ENCODE measurements at places on chromosomes 2 and 18. TPM values are rescaled to one million over a fixed set of nuclear protein-coding genes. Genes with fewer than 3 reads are reported as not detected.
A peak's percentile ranks its signal among the peaks of the same experiment; 100 is the strongest.

GRCh38 chr2:222448748-222449181, 24.4 kb downstream of the SGPP2 start:
- DNase-seq: no peak

GRCh38 chr2:25557179-25558036, 116.0 kb downstream of the DTNB start:
- DNase-seq: no peak

ZNF385B gene
- total RNA-seq: not detected

PLEKHM3 gene
- 3.4 TPM for total RNA-seq

GRCh38 chr2:12131975-12132374, 385.5 kb downstream of the LPIN1 start:
- no peak for DNase-seq

GRCh38 chr2:43230351-43230885, 4.0 kb upstream of the ZFP36L2 start:
- no peak for DNase-seq

DNA sequence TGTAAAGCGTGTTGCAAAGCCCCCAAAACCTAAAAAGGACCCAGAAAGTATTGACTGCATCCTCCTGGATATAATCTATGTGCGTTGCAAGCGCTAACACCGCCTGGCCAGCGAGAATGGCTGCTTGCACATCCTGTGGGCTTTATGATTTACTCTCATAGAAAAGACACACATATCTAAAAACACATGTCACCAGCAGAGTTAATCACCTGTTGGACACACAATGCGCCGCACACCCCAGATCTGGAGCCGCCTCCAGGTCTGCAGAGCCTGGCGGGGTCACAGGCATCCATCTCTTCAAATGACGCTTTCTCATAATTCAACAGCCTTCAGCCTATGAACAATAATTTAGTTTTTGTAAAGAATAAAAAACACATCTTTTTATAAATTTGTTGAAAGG, 186.5 kb downstream of the RTP5 start:
- no peak for DNase-seq

DNA sequence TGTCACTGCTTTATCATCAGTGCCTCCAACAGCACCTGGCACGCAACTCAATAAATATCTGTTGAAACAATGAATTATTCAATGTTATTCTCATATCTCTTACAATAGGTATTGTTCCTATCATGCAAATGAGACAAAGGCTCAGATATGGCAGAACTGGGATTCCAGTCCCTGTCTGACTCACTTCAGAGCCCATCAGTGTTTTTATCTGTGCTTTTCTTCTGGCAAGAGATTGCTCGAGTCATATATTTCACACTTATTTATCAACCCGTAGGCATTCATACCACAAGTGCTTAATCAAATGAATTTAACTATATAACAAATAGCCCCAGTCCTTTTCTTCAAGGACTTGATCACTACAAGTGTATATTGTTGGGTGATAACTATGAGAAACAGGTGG, 76.4 kb upstream of the TSPYL6 start:
- DNase-seq: no peak

GRCh38 chr2:219440388-219441256, 6.0 kb downstream of the SPEG start:
- no peak for DNase-seq

DNA sequence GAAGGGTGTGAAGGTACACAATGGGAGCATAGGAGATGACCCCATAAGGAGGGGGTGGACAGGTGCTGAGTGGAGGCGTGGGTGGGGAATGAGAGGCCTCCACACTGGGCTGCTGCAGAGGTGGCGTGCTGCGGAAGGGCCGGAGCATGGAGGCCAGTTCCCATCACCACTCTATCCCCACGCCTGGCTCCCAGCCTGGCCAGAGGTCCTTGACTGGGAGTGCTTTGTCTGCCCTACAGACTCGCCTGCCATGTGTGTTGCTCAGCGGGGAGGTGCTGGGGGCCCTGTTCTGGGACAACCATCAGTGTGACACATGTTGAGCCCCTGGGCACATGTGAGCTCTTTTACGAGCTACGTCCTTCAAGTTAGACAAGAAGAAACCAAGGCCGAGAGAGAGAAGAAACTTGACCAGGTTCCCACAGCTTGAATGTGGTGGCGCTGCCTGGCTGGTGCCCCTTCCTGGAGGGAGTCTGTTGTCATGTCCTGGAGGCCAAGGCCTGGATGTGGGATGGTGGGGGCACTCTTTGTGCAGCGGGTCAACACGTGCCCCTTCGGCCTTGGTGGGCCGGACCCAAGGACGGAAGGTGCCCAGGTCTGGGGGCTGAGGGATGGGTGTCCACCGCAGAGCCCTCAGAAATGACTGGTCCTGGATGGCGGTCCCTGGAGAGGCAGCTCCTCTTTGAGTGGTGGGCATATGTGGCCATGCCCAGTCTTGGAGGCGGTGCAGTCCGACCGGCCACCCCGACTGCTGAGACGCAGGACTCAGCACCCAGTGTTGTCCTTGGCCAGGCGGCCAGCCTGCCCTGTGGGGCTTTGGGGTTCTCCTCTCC, 1.2 kb upstream of the INPP5D start:
- DNase-seq: no peak

- no peak for DNase-seq
Observed at GRCh38 chr18:43664487-43665008, 387.3 kb upstream of the SYT4 start.

CDH19 gene
- not detected for total RNA-seq

- DNase-seq: no peak
Observed at GRCh38 chr2:179677077-179677688, 184.2 kb downstream of the ZNF385B start.

DNA sequence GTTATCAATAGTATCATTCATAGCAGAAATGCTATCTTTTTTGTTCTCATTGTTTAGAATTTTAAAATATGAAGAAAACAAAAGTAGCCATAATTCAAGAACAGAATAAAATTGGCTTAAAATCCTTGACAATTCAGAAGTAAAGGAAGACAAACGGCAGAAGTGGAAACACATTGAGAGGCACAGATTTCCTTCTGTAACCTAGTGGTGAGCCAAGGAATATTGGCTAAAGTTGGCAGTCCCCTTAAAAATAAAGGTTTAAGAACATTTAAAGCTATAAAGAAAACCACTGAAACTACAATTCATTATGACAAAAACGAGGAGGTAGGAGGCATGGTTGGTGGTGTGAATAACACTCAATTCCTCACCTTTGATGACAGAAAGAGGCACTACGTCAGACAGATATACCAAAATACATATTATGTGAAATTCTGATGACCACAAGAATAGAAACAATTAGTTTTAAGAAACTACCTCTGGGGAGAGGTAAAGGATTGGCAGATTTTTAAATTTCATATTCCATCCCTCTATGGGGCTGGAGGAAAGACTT, 42.3 kb downstream of the SFT2D3 start:
- DNase-seq: no peak

DNA sequence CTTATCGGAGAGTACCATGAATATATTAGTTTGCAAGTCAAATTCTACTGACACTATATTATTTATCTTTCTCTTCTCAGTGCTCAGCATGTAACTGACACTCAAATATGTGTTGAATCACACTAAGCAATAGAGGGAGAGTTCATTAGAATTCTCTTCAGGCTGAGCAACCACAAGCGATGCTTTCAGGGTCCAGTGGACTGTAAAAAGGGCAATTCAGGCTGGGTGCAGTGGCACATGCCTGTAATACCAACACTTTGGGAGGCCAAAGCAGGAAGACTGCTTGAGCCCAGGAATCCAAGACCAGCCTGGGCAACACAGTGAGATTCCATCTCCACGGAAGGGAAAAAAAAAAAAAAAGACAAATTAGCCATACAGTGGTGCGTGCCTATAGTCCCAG, 16.3 kb downstream of the PDE6D start:
- DNase-seq: peak; percentile 73

RAB6C gene
- not detected for total RNA-seq

GRCh38 chr2:211033765-211034164, 477.4 kb downstream of the CPS1 start:
- no peak for DNase-seq

- DNase-seq: no peak
Observed at GRCh38 chr18:7677001-7677400, 109.9 kb downstream of the PTPRM start.

DNA sequence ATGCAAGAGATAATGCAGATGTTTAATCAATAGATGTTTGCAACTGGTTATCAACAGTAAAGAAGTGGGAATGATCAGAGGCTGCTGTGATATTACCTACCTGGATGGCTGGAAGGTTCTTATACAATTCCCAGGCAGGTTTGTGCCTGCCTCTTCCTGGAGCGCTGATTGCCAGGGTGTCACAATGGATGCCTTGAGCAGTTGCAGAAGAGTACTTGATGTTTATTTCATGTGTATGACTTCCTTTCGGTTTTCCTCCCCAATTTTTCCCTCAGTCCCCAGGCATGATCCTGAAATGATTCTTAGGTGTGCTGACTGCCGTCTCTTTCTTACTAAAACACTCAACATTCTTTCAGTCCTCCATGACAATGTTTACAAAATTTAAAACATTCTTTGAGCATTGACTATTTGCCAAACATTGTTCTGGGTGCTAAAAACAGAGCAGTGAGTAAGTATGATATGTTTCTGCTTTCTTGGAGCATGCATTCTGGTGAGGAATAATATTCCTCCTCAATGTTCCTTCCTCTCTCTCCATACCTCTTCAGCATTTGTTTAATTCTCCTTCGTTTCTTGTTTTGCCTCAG, 416.6 kb upstream of the TRIB2 start:
- no peak for DNase-seq

FNDC4 gene
- total RNA-seq: 9.0 TPM

NTSR2 gene
- total RNA-seq: not detected

DNA sequence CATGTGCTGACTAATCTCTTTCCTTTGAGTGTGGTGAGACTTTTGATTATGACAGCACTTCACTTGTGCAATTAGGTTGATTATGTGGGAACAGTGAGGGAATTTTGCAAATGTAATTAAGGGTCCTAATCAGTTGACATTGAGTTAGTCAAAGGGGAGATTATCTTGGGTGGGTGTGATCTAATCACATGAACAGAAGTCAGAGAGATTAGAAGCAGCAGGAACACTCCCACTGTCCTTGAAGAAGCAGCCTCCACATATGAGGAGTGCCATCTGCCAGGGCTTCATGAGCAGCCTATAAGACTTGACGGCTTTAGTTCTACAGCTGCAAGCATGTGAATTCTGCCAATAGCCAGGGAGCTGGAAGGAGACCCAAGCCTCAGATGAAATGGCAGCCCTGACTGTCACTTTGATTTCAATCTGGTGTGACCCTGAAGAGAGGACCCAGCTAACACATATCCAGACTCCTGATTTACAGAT, 89.4 kb upstream of the APCDD1 start:
- no peak for DNase-seq

DNA sequence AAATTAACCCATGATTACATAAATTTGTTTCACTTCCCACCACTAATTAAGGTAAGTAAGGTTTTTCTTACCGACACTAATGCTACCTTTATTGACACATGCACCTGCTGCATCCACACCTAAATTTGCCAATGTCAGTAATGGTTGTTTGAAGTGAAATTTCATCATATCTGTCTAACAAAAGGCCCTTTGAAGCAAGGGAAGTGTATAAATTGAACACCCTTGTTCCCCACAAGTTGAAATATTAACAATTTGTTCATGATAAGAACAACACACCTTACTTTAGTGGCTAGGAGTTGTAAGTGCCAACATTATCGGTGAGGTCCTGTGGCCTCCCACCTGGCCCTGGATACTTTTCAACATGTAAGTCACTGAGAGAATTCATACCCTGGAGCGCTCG, 116.3 kb upstream of the CDCA7 start:
- DNase-seq: no peak

GRCh38 chr2:149132339-149132738, 93.8 kb downstream of the LYPD6B start:
- no peak for DNase-seq
